Hepatic stellate cell (primary cell): ENCODE measurements at places on chromosomes 3 and 15.

GRCh38 chr3:35426366-35426958 is 212.9 kb upstream of the ARPP21 start:
- DNase-seq, result no peak

DNA sequence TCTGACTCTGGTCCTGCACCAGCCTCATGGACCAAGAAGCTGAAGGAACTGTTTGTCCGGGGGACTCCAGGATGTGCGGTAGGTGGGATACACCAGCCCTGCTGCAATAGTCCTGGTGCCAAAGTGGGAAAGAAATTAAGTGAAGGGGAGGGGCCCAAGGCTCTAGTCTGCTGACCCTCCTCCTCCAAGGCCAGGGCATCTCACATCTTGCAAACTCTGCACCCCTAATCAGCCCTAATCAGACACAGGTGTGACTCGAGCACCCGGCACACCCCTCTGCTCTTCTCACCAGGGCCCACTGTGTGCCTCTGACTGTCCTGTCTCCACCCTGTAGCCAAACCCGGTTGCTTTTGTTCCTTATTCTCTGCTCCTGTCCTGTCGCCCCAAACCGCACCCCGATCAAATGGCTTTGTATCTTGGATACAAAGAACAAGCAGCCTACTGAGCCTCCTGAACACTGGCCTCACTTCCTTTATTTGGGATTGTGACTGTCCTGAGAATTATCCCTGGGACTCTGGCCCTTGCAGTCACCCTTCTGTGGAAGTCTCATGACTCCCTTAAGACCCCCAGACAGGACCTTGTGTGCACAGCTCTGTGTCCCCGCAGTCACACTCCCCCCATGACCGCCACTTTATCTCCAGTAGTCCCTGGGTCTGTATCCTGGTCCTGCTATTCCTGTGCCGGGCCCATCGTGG is 26.7 kb upstream of the SLC41A3 start:
- DNase-seq, result no peak

- DNase-seq, result no peak
Observed at GRCh38 chr3:197425485-197426120, 127.2 kb upstream of the DLG1 start.

DNA sequence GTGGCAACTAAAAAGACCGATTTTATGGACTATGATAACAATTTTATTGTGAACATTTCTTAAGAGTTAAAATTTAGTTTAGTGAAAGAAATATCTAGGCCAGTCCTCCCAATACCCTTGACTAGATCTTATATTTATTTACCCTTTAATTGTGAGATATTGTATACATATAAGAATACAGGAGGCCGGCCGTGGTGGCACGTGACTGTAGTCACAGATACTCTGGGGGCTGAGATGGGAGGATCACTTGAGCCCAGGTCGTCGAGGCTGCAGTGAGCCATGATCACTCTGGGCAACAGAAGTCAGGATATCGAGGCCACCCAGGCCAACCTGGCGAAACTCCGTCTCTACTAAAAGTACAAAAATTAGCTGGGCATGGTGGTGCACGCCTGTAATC is 756 bp upstream of the RMDN3 start:
- no peak for DNase-seq

GRCh38 chr15:44397869-44398268 is 29.6 kb upstream of the CTDSPL2 start:
- DNase-seq, result no peak

GRCh38 chr3:64151342-64151871 is 73.9 kb downstream of the PRICKLE2 start:
- DNase-seq, result no peak

DNA sequence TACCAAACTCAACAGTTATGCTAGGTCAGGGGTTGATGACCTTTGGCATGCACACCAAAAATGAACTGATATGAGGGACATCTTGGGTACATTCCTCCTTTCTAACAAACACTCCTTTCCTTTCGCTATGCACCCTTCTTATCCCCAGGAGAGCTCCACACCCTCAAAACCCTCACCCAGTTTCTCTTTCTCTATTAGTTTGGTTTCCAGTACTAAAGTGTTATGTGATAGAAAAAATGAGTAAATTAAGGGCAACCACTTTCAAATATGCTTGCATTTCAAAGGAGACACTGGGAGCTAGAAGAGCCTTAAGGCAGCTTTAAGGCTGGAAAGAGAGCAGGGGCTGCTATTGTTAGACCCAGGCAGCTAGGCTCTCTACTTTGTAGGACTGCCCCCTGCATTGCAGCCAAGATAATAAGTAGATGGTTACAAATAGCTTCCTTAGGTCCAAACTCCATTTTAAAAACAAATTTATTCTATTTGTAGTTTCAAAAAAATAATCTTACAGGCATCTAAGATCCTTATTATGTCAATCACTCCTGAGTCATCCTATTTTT is 244.3 kb downstream of the ZIC1 start:
- DNase-seq, result no peak

- no peak for DNase-seq
Observed at GRCh38 chr15:90642464-90643300, 74.5 kb upstream of the BLM start.

- DNase-seq, result peak; percentile 64
Observed at GRCh38 chr15:22949074-22949547, 31.1 kb downstream of the CYFIP1 start.

DNA sequence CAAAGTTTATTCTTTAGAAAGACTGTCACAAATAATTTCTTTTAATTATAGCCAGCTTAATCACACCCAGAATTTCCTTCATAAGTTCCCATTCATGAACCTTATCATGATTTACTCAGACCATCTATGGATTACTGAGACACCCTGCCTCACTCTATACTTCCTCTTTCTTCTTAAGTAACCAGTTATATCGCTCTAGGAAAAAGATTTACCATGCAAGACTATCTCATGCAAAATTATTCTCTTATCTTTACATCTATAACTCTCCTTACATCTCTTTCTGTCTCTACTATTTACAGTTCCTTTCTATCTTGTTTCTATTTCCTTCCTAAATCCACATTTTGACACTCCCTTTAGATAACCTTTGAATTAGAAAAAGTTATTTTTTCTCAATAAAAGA is 316.8 kb downstream of the POLQ start:
- no peak for DNase-seq

DNA sequence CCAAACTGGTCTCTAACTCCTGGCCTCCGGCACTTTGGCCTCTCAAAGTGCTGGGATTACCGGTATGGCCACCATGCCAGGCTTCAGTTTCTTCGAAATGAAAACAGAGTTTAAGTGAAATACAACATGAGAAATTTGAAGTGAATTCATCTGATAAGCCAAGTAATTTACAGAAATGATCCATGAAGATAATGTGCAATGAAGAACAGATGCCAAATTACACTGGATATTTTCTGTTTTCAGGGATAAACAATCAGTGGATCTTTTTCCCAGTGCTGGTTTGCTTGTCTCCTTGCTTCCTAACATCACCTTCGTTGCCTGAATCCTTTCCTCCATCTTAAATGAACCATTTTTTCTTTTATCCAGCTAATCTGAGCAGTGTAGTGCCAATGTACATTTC is 46.2 kb upstream of the SUCLG2 start:
- no peak for DNase-seq
